ENCODE measurements at places on chromosomes 16 and 17.
A peak's percentile ranks its signal among the peaks of the same experiment; 100 is the strongest.

DNA sequence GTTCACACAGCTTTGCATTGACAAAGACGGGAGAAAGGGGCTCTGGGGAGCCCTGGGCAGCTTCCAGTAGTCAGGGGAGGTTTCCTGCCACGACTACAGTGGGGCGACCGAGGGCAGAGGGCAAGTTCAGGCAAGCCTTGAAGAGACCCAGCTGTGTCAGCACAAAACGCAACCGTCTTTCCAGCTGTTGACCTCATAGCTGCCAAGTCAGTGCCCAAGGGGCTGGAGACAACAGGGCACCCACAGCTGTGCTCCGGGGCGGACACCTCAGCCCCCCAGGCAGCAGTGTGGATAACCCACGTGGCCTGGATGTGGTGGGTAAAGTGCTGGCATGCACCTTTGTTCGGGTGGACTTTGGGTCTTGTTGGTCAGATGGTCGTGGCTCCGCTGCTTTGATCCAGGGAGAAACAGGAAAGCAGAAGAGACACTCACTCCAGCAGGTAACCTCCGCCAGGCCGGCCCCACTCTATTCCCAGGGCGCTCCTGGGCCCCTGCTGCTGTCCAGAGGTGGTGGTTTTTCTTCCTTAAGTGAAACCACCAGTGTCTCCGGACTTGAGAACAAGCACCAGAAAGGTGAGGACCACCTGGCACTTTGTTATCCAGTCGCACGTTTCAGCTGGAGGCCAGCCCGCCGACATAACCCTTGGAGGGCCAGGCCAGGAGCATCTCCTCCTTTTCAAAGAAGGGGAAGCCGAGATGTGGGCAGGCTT is 17.6 kb upstream of the CBX2 start:
- no peak for DNase-seq

DNA sequence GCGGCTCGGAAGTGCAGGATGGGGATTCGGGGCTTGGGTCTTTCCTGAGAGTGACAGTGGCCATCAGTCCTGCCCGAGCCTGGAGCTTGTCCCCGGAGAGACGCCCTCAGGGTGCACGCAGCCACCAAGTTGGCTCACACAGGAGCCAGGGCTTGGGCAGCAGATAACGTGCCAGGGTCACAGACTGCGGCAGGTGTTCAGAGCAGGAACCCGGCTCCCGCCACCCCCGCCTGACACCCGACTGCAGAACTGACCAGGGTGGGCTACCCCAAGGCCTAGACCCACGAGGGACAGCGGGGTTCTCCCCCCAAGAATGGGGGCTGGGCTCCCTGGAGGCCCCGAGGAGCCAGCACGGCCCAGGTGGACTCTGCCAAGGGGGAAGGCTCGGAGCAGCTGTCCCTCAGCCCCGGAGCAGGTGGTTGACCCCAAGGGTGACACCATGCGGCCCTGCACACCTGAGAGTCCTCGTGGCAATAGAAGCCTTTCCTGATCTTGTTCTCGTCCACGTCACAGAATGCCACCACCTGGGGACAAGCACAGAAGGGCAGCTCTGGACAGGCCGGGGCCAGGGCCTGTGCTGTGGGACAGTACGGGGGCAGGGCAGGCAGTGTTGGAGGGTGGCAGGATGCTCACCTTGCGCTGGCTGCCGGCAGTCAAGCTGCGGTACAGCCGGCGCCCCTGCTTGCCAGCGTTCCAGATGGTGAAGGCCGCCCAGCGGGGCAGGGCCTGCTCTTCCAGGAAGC is 117.1 kb upstream of the ZNF750 start:
- DNase-seq, result no peak

GRCh38 chr16:88325087-88325750 is 57.5 kb upstream of the ZNF469 start:
- DNase-seq, result no peak

DNA sequence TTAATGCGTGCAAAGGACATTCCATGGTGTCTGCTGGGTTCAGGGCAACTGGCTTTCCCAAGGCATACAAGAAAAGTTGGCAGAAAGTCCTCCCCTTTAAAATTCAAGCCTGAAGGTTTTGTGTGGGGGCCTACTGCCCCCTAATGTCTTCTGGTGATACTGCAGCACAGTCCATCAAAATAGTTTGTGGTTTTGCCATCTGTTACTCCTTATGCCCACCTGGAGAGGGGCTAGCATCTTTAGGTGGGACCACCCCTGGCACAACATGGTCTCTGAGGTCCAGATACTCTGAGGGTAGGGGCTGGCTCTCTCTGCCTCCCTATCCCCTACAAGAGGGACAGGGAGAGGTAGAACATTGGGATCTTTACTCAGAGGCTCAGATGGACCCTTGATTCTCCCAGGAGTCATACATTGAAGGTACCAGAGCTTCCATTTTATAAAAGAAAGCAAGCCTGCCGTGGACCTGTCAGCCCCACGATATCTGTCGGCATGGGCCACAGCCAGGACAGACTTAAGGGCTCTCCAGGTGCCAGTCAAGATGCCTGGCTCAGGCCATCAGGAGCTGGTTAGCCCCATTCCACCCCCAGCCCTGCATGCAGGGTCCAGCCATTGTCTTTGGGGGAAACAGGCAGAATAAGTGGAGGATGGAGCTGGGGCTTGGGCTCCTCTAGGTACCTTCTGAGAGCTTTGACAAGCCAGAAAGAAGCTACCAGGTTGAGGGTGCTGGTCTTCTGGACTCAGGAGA is 6.3 kb downstream of the ESRP2 start:
- DNase-seq, result peak; percentile 35

DNA sequence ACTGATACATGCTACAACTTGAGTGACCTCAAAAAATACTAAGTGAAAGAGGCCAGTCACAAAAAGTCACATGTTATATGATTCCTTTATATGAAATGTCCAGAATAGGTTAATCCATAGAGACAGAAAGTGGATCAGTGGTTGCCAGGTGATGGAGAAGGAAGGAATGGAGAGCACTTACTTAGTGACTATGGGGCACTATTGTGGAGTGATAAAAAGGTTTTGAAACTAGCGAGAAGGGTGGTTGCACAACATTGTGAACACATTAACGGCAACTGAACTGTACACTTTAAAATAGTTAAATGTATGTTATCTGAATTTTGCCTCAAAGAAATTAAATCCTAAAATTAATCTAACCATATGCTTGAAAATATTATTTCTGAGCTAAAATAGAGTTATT is 25.9 kb downstream of the AMFR start:
- no peak for DNase-seq

- DNase-seq, result no peak
Measured at GRCh38 chr16:89149386-89149785, 22.2 kb upstream of the CDH15 start.

- no peak for DNase-seq
Measured at GRCh38 chr17:76643553-76644148, at the start of gene ST6GALNAC1. Gene ST6GALNAC1, minus strand, starts transcription at chr17:76643757. Its CDS starts 119 bp downstream, at chr17:76643638.

DNA sequence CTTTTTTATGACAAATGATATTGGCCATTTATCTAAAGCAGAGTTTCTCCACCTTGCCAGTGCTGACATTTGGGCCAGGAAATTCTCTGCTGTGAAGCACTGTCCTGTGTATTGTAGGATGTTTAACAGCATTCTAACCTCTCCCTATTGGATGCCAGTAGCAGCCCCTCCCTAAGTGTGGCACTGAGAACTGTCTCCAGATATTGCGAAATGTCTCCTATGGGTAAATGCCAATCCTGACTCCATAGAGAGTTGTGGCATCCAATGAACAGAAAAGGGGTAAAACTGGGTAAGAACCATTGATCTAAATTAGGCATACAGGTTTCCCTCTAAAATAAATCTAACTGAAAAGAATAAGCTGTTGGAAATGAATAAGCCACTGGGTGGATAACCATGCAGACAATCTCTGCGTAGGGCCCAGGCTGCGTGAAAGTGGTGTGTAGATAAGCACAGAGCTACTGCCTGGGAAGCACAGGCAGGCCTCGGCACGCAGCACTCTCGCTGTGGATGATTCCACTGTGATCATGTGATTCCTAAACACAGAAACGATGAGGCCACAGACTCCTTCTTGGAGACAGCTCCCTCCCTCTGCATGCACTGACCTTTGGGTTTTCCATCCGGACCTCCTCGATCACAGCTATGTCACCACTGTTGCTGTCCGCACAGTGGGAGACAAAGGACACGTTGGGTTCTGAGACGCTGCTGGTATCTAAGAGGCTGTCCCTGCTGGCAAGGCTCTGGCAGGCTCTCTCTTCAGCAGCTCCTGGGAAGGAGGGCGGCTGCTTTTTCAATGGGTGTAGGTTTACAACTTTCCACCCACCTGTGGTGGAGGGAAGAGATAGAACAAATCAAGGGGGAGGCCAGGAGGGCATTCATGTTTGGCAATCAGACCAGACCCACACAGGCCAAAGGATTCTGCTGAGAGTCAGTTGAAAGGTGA is 44.1 kb downstream of the GTF3C1 start:
- no peak for DNase-seq

DNA sequence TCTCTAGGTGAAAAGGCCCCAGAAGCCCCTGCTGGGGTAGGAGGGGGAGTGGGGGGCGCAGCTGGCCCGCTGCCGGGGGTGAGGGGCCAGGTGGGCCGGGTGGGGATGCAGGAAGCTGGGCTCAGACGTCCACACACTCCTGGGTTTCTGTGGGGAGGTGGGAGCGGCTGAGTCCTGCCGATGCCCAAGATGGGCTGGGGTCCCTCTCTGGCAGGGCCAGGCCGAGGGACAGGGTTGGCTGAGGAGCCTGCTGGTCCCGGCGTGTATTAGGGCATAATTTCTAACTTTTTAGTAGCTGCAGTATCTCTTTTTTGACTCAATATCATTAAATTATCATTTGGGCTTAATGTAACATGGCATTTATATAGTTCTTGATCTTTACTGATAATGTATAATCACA is 121.4 kb upstream of the CORO6 start:
- no peak for DNase-seq

DNA sequence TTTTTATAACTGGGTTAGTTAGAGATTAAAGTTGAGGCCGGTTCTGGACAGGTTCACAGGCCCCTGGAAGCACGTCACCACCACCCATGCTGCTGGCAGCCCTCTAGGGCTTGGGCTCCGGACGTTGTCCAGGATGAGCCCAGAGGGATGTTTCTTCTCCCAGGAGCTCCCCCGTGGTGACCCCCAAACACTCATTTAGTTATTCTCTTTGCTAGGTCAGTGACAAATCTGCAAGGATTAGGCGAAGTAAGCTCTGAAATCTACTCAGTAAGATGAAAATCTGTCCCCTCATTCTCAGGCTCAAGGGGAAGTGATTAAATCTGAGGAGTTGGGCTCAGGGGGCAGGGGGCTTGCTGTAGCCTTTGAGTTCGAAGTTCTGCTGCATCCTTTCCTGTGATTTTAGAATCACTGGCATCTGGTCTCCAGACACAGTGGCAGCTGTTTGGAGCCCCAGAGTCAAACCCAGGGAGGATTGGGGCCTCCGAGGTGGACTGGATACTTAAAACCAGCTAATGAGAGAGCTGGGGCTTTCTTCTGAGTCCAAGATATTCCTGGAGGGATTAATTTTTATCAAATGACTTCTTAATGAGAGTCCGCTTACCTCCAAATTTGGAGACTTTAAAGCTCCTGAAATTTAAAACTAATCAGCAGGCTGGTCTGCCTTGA is 49.2 kb upstream of the HS3ST2 start:
- DNase-seq, result no peak

DNA sequence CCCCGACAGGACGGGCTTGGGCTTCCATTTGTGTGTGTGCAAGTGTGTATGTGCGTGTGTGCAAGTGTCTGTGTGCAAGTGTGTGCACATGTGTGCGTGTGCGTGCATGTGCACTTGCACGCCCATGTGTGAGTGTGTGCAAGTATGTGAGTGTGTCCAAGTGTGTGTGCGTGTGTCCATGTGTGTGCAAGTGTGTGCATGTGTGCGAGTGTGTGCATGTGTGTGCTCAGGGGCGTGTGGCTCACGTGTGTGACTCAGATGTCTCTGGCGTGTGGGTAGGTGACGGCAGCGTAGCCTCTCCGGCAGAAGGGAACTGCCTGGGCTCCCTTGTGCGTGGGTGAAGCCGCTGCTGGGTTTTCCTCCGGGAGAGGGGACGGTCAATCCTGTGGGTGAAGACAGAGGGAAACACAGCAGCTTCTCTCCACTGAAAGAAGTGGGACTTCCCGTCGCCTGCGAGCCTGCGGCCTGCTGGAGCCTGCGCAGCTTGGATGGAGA is 23.1 kb upstream of the ITGAX start:
- no peak for DNase-seq

DNA sequence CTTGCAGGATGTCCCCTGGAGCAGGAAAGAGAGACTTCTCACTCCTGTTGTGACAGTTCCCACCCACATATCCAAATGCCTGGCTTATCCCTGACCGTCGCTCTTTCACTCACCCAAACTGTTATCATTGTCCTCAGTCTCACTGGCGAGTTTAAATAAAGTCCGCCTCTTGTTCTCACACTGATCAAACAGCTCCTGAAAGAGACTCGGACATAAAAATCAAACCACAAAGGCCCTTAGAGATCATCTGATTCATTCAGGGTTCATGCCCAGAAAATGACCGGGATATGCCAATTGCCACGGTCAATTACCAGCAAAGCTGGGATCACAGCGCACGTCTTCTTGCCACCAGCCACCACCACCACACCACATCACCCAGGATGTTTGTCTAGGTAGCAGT is 19.9 kb downstream of the GGA3 start:
- DNase-seq, result no peak

GRCh38 chr17:35376245-35376644 is 2.8 kb upstream of the SLFN11 start:
- no peak for DNase-seq

DNA sequence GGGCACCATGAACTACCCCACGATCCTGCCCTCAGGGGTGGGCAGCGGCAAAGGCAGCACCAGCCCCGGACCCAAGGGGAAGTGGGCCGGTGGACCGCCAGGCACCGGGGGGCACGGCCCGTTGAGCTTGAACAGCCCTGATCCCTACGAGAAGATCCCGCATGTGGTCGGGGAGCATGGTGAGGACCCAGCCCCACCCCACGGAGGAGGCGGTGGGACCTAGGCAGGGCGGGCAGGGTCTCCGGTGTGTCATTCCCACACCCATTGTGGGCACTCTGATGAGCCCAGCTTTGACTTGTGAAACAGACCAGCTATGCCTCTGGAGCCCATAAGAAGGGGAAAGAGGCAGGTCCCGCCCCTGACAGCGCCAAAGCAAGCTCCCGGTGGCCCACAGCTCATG is 22.8 kb downstream of the TPSG1 start:
- no peak for DNase-seq

GRCh38 chr17:13550291-13550690 is 51.4 kb downstream of the HS3ST3A1 start:
- no peak for DNase-seq

Data from brain microvascular endothelial cell (primary cell).